ENCODE measurements at places on chromosomes 16 and 17.

DNA sequence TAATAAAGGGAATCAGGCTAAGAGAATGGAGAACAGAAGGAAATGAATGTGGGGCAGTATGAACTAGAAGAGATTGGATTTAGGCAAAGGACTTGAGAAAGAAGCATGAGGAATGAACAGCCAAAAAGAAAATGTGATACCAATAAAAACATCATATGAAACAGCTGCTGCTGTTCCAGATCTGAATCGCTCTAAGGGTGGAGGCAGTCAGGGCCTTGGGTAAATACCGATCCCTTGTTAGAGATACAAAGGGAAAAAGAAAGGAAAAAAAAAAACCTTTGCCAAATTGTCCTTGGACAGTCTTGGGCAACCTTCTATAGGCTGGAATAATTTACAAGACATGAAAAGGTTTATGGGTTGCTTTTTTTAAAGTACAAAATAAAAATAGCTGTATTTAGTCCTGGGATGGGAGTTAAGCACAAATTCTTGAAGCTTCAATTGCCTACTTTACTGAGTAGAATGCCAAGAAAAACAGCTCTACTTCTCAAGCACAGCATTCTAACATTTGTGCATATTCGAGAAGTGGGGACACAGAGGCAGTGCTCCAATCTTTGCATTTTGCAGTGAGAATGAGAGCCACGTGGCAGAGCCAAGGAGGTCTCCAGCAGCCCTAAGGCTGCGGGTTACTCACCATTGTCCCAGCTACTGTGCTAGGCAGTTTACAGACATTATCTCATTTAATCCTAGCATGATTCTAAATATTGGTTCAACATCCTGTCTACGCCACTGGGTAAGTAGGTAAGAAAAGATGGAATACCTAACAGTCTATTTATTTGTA lies 43.3 kb upstream of the PSMD7 start:
- DNase-seq: no peak

DNA sequence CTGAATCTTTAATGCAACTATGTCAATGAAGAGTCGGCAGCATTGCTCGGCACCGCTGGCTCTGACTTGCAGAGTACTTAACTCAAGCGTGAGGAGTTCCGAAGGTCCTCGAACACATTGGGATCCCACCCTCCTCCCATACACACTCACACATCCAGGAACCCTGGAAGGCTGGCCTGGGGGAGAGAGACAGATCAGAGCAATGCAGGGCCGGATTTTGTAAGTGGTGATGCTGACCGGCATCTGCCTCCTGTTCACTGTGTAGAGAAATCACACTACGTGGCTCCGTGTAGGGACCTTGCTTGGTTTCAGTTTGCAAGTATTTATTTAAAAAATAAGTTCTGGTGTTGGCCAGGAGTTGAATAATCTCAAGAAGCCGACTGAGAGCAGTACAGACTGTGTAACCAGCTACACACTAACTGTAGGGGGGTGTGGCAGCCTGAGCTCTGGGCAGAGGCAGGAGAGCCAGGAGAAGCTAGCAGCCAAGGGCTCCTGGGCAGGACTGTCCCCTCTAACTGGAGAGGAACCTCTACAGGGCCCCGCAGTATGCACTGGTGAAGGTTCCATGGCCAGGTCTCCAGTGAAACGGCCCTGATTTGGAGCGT lies 190.2 kb upstream of the TNRC6C start:
- DNase-seq: no peak

GRCh38 chr16:2232094-2232990 lies 3.9 kb upstream of the DNASE1L2 start:
- DNase-seq: no peak

DNA sequence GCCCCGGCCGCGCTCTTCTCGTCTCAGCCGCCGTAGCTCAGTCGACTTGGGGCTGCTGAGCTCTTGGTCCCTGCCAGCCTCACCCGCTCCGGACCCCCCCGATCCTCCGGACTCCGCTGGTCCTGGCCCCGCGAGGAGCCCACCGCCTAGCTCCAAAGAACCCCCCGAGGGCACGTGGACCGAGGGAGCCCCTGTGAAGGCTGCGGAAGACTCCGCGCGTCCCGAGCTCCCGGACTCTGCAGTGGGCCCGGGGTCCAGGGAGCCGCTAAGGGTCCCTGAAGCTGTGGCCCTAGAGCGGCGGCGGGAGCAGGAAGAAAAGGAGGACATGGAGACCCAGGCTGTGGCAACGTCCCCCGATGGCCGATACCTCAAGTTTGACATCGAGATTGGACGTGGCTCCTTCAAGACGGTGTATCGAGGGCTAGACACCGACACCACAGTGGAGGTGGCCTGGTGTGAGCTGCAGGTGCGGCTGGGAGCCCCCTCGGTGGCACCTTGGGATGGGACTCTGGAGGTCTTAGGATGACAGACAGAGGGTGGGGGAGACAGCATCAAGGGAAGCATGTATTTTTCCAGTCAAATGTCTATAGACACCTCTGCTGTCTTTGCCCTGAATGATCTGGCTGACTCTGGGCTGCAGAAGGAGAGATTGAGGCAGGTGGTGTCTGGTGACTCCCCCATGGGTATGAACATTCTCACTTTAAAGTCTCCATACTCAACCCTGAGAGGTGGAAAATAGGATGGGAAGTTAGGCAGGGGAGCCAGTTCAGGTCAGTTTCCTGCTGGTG lies 635 bp downstream of the WNK4 start:
- no peak for DNase-seq

GRCh38 chr16:87067003-87067556 lies 250.1 kb downstream of the C16orf95 start:
- no peak for DNase-seq

GRCh38 chr17:7841396-7841914 lies 7.4 kb downstream of the KDM6B start:
- DNase-seq: no peak

DNA sequence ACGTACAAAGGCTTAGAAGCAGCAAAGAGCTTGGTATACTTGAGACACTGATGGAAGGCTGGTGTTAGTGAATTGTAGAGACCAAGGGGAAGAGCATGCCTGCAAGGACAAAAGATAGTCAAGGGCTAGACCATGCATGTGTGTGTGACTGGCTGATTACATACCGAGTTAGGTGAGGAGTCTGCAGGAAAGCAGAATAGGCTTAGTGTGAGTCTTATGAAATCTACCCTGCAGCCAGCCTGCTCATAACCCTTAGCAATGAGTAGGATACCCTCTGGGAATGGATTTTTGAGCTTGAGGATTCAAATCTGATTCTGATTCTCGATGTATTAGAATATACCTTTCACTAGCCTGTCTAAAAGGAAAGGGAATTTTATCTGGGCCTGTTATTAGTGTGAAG lies 77.0 kb downstream of the TANGO6 start:
- DNase-seq: no peak

- peak; percentile 1 for DNase-seq
Observed at GRCh38 chr17:58278661-58279015, 2.1 kb downstream of the MPO start.

- DNase-seq: no peak
Observed at GRCh38 chr16:5509794-5510193, 412.2 kb upstream of the EEF2KMT start.

Measured in left renal pelvis (tissue), 4 donors.